ENCODE measurements at places on chromosomes 5 and 9.

- DNase-seq: no peak
Measured at GRCh38 chr9:101463397-101463796, 27.8 kb upstream of the ALDOB start.

- no peak for DNase-seq
Measured at GRCh38 chr9:92191801-92192200, 76.6 kb upstream of the SPTLC1 start.

- no peak for DNase-seq
Measured at GRCh38 chr9:2676466-2676865, 40.8 kb upstream of the KCNV2 start.

DNA sequence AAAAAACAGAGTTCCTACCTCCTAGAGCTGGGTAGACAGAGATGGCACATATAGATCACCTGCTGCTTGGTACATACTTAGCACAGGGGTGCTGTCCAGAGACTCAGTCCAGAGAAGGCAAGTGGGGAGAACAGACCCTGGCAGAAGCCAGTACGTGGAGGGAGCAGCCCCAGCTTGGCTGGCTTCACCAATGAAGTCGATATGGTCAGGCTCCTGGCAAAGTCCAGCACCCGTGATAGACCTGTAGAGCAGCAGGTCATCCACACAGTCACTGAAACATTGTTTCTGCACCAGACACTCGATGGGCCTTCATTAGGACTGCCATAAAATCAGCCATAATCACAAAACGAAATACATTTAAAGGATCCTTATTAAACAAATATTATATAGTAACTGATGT, 45.8 kb downstream of the WHRN start:
- DNase-seq: no peak

GRCh38 chr5:67400752-67401151, 204.2 kb upstream of the CD180 start:
- no peak for DNase-seq

DNA sequence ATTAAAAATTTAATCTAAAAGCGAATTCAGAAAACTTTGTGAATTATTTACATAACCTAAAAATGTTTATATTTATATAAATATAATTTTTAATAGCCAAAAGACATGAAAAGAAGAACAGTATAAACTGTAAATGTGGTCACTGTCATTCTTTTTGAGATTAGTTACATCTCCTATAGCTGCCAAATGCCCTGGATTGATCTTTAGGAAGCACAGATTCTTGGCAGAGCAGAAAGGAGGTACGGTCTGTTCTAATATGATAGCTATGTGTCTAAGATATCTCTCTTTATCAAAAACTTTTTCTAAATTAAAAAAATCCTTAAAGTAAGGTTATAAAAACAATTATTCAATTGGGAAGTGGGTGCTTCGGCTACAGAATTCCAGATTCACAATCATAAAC, 151.0 kb downstream of the LPAR1 start:
- no peak for DNase-seq

DNA sequence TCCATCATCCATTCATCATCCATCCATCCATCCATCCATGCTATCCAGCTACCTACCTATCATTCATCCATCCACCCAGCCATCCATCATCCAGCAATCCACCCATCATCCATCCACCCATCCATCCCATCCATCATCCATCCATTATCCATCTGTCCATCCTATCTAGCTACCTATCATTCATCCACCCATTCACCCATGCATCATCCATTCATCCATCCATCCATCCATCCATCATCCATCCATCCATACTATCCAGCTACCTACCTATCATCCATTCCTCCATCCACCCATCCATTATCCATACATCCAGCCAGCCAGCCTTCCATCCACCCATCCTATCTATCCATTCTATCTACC, 26.3 kb downstream of the SLC6A3 start:
- DNase-seq: no peak

GRCh38 chr5:10367579-10367978, 14.1 kb downstream of the MARCHF6 start:
- DNase-seq: no peak

DNA sequence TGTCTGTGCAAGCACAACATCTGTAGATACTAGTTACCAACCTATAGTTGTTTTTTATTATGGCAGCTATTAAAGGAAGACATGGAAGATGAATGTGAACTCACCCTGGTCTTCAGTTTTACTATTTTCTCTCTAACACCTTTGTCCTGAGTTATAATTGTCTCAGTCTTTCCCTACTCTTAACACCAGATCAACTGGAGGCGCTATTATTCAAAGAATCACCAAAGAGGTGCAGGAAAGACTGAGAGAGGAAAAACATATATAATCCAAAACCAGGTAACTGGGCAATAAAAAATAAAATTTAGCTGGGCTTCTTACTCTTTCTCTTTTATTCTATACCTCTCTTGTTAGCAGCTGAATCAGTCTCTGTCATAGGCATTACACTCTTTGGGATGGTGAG, 134.2 kb upstream of the C6 start:
- no peak for DNase-seq

DNA sequence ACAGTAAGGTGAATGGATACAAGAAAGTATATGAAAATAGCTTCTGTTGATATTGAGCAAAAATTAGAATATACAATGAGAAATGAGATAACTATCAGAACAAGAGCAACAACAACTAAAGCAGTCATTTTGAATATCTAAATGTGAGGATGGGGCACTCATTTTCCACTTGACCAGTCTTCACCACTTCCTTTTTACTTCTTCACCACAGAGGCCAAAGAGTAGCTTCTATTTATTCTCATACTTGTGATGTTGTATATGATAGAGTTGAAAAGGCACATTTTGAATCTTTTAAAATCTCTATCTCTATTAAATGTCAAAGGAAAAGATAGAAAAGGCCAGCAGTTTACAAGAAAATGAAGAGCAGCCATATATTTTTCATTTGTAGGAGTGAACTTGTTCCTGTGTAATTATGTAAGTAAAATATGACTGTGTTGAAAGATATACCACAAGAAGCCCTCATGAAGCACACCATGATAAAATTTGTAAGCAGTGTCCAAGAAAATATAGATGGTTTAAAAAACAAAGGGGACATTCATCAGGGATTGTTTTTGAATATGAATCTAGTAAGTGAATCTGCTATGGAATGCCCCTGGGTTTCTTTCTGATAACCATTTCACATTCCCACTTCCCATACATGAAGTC, 39.2 kb downstream of the ADAMTS19 start:
- no peak for DNase-seq

- no peak for DNase-seq
Measured at GRCh38 chr9:3007326-3007725, 163.4 kb upstream of the PUM3 start.

- no peak for DNase-seq
Measured at GRCh38 chr9:122347348-122348287, 23.2 kb upstream of the PTGS1 start.

DNA sequence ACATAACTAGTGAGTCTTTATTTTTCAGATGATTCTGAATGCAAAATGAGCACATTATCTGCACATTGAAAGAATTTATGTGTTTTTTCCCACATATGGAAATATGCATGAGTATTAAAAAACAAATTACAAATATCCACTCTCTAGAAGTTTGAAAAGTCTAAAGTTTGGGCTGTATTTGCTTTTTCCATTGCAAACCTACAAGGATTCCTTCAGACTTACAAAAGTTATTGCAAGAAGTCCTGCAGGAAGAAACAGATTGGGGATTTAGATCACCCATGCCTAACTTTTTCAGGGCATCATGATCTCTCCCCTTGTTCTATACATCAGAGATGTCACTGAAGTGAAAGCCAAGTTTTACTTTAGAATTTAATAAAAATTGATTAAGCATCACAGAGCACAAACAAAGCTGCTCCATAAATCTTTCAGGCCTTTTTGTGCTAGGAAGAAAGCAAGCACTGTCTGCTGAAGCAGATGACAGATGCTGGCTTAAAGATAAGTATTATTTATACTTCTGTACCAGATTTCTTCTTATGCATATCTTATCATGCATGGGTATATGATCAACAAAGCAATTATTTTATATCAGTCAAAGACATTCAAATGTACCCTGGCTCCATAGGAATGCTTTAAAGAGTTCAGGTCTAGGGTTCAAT, 71.7 kb downstream of the NFIB start:
- DNase-seq: no peak

DNA sequence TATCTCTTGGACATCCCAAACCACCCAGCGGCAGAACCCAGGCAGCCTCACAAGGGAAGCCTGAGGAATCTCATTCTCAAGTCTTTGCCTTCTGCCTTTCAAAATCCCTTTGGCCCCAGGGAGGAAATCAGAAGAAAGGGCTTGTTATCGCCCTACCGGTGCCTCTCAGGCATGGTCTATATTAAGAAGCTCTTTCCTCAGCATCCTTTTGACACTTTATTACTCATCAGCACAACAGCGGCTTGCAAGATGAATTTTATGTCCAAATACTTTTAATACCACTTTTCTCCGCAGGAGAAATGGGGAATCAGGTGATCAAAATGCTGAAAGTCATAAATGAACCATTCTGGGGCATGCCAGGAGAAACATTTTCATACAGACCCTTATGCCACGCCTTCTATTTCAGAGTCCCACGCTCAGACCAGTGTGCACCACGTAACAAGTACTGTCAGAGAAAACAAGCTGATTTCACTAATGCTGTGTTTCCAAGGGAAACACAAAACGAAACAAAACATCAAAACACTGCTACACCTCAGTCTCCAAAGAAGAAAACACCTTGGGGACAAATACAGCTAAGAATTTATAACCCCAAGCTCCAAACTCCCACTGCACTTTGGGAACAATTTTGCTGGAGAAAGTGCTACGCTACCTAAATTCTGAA, 30.0 kb downstream of the RAPGEF1 start:
- peak; percentile 43 for DNase-seq

- no peak for DNase-seq
Measured at GRCh38 chr9:128555180-128555721, 2.9 kb downstream of the SPTAN1 start.

DNA sequence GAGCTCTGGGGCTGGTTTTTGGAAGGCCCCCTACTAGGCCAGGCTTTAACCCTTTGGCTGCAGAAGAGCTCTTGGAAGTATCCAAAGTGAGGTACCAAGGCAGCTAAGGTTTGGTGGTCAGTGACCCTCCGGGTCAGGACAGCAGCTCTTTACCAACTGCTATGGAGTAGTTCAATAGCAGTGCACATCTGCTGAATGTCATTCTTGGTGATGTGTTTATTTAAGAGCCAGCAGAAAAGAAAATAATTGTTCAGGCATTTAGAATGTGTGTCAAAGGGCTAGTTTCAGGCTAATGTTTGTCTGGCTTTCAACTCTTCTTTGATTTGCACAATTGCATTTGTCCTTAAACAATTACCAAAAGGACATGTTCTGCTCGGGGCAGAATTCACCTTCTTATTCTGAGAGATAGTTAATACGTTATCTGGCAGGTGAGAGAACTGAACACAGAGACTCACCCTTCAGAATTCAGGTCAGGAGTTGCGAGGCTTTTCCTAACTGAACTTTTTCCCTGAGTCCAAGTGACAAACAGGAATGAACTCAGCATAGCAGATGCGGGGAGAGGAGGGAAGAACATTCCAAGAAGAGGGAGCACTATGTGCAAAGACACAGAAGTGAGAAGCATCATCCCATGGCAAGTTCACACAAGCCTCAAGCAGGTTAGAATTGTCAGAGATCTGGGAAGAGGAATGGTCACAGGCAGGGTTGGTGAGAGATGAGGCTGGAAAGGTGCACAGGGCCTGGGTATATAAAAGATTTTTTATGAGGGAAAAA, 556.7 kb upstream of the TLE4 start:
- DNase-seq: no peak

DNA sequence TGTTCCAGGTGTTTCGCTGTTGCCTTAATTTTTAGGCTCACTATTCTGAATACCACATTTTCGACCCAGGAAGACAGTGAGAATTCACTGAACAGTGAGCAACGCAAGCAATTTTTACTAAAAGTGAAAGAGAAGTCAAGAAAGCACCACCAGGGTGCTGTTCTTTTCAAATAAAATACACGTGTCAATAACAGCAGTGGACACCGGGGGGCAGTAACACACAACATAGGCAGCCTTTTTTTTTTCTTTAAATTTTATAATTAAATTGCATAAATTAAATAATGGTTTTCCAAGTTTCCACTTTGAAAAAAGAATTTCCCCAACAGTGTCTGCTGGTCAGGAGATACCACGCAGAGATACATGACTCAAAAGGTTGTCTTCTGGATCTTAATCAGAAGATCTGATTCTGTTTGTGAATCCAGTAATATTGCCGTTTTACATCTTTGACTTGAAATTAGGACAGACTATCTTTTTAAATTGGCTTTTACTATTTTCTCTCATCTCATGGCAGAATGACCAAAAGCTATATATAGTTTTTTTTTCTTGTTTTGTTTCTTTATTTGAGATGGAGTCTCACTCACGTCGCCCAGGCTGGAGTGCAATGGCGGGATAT, 47.1 kb upstream of the SH3GL2 start:
- DNase-seq: no peak

DNA sequence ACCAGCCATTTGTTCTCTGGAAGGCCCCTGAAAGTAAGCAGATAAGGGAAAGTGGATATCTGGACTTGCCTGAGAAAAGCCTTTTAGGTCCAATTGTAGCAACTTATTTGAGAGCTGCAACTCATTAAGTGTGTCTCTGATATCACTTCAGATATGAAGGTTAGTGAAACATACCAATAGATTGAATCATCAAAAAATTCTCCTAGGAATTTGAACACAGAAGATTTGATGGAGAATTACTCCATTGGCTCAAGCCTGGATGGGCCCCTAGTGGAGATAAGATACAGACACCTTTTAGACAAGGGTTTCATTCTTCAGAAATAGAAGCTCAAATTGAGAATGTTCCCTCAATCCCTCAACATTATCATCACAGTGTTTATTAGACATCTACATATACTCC, 356.7 kb downstream of the NDUFS4 start:
- no peak for DNase-seq

DNA sequence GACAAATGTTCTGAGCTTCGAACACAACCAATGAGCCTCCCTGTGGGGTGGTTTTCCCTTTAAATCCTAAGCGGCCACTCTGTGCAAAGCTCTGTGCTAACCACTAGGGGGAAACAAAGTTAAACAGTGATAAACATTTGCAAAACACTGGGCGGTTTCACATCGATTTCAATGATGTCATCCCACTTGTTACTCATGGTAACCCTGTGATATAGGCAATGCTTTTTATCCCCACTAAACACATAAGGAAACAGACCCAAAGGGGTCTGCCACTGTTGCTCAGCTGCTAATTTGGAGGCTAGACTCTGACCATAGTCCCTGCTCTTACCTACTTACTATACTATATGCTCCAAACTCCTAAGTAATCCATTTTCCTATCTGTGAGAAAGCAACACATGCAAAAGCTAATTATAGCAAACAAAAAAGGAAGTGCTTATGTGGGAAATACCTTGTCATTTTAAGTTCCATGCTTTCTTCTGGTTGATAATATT, 57.3 kb downstream of the PTPN3 start:
- no peak for DNase-seq

GRCh38 chr5:518721-519120, 5.5 kb downstream of the SLC9A3 start:
- DNase-seq: no peak

- no peak for DNase-seq
Measured at GRCh38 chr9:90064971-90065370, 460.2 kb downstream of the GADD45G start.

- DNase-seq: no peak
Measured at GRCh38 chr9:88169700-88170099, 31.4 kb upstream of the SPATA31C2 start.
